ENCODE measurements at places on chromosomes 7 and 10. TPM values are rescaled to one million over a fixed set of nuclear protein-coding genes. Genes with fewer than 3 reads are reported as not detected.

C7orf57 gene
- 0.90 TPM for total RNA-seq

ZNF33B gene
- total RNA-seq, result 6.4 TPM

TRA2A gene
- 75.4 TPM for total RNA-seq

SLC13A1 gene
- total RNA-seq, result not detected

TMEM209 gene
- total RNA-seq, result 35.9 TPM

HELLS gene
- total RNA-seq, result 141 TPM

GRM8 gene
- total RNA-seq, result not detected

ASAH2 gene
- total RNA-seq, result 3.3 TPM

- peak; percentile 24 for DNase-seq
Measured at GRCh38 chr7:133253519-133253875, 619 bp downstream of the EXOC4 start.

- DNase-seq, result peak; percentile 8
Measured at GRCh38 chr10:47031211-47031900, 120.1 kb downstream of the PTPN20 start.

DNA sequence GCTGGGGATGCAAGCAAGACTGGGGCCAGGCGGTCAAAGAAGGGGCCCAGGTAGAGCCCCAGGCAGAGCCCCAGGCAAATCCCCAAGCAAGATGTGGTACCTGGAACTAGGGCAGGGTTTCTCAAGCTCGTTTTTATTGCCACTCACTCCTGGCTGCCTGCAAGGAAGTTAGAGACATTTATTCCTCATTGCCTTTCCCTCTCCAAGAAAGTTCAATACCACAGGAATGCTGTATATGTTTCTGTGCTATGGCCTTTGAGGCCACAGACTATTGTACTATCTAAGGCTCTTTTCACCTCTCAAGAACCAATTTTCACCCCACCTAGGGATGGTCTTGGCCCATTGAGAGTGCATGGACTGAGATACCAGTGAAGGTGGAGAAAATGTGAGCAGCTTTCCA lies 71.3 kb downstream of the TACC2 start:
- no peak for DNase-seq

- DNase-seq, result no peak
Measured at GRCh38 chr10:35876248-35876647, 234.2 kb upstream of the FZD8 start.

DNA sequence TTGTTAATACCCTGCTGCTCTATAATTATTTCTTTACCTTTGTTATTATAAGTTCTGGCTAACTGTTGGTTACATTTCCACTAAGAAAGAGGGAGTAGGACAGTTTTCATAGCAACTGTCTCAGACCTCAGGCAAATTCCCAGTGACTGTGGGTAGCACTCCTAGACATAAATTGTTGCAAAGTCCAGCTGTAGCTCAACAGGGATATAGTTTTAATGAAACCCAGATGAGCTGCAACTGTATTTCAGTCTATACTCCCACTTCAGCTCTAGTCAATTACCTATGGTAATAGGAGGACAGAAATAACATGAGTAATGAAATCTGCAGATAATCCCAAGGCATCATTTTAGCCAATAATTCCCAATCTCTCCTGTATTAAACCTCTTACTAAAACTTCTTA lies 103.0 kb upstream of the SEMA3A start:
- DNase-seq, result no peak

GRCh38 chr10:77321838-77322237 lies 315.8 kb downstream of the KCNMA1 start:
- no peak for DNase-seq

- no peak for DNase-seq
Measured at GRCh38 chr7:31074403-31075085, 22.4 kb downstream of the ADCYAP1R1 start.

- DNase-seq, result no peak
Measured at GRCh38 chr10:35638101-35638500, 4.0 kb downstream of the FZD8 start.

DNA sequence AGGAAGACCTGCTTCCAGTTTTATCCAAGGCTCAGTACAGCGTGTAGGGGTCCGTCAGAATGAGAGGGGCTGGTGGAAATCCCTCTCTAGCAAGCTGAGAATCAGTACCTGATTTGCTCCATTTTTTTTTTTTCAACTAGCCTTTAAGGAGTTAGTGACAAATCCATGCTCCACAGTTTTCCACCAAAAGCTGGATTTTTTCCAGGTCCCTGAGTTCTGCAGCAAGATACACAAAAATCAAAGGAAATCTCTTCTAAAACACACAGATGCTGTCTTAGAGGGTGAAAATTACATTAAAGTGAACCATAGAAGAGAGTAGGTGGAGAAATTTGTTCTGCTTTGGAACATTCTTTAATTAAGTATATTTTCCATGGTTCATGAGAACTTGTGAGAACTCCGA lies 30.4 kb downstream of the MDFIC start:
- no peak for DNase-seq

- DNase-seq, result no peak
Measured at GRCh38 chr7:138919911-138920310, 61.3 kb downstream of the KIAA1549 start.

- no peak for DNase-seq
Measured at GRCh38 chr7:28225576-28225975, 45.0 kb upstream of the JAZF1 start.

DNA sequence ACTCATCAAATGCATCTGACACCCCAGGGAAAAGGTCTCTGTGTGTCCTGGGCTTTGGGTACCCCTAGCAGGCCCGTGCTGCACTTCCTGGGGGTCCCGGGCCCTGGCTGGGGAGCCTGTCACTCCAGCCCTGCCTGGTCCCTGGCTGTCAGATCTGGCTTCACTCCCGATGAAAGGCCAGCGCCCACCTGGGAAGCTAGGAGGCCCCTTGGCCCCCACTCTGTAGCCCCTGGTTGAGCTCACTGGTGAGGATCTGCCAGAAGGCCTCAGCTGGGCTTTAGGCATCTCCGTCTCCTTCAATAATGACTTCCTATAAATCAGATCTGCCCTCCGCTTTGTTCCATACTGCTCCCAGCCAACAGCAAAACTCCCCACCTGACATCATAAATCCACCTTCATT lies 64.0 kb downstream of the GOLGA7B start:
- no peak for DNase-seq

GRCh38 chr10:74047871-74048270 lies 50.0 kb downstream of the VCL start:
- no peak for DNase-seq

DNA sequence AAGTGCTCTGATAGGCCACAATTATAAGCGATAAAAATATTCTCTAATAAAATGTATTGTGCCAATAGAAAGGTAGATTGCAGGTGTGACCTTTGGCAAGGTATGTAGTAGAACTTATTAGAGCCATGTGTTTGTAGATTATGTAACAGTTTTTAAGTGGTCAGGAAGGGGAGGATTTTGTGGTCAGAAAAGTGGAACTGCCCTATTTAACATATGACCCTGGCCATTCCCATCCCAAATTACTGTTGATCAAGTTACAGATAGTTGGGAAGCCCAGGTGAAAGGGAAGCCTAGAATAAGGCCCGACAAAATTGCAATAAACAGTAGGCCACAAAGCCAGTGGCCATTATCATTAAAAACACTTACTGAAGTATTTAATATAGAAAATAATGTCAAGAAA lies 89.2 kb downstream of the SPAG6 start:
- DNase-seq, result no peak

- no peak for DNase-seq
Measured at GRCh38 chr7:152338561-152338960, 97.2 kb downstream of the KMT2C start.

DNA sequence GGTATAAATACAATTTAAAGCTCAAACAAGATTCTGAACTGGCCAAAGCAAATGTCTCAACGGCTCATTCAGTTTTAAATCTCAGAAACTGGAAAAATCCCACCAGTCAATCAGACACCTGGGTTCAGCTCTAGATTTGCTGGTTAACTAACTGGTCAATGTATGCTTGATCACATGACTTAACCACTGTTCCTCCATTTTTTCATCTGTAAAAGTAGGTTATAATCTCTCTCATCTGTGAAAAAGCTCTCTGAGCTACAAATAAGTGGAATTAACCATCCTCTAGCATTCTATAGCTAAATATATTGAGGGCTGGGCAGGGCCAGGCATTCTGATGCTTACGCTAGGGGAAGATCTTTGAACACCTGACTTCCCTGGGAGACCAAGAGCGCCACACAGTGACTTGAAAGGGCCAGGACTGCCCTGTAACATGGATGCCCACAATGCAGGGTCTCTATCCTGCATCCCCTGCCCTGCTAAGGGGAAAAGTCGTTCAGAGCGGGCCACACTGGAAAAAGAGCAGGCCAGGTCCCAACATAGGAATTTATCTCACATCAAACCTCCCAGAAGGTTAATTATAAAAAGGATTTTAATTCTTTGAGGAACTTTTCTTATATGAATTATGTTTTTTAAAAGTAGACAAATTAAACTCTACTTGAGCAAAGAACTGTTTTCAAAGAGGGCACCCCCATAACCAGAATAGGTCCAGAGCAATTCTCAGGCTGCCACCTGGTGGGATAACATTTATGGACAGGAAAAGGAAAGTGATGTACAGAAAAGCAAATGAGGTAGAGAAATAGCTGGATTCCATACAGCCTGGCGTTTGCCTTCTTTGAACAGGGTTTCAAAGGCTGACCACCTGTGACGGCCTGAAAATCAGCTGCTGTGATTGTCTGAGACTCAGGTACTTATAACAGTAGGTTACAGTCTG lies 1.8 kb downstream of the RP9 start:
- peak; percentile 52 for DNase-seq

GRCh38 chr7:73623798-73624668 lies at the start of gene MLXIPL:
Gene MLXIPL (minus strand): TSS chr7:73624522. CDS start chr7:73624492, 30 bp downstream.
- DNase-seq, result peak; percentile 74

DNA sequence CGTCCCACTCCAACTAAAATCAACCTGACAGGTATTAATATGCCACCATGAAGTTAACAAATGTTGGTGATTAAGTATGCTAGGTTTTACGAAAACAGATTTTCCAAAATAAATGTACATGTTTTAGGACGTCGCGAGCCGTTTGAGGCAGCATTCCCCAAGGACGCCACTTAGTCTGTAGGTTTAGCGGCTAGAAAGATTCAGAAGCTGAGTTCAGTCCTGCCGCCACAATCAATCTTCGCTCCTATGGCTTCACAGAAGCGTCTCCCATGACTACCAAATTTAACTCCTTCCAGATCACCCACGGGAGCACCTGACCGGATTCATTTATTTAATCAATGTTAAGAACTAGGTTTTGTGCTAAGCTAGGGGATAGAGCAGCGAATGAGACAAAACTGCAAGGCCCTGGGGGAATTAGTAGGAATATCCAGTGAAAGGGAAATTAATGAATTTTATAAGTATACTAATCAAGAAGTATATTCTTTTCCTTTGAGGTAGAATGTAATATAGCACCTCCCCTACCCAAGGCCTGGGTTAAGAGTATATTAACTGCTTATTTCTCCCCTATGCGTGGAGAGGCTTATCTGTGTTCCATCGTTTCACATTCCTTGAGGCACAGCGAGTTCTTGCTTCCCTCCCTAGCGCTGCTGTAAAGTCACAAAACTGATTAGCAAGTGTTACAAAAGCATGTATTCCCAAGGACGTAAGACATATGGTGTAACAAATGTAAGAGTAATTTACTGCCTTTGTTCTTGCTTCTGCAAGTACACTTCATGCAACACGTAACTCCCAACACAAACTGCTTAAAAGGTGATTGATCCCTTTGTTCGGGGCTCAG lies 994 bp upstream of the CYP51A1 start:
- peak; percentile 30 for DNase-seq

DNA sequence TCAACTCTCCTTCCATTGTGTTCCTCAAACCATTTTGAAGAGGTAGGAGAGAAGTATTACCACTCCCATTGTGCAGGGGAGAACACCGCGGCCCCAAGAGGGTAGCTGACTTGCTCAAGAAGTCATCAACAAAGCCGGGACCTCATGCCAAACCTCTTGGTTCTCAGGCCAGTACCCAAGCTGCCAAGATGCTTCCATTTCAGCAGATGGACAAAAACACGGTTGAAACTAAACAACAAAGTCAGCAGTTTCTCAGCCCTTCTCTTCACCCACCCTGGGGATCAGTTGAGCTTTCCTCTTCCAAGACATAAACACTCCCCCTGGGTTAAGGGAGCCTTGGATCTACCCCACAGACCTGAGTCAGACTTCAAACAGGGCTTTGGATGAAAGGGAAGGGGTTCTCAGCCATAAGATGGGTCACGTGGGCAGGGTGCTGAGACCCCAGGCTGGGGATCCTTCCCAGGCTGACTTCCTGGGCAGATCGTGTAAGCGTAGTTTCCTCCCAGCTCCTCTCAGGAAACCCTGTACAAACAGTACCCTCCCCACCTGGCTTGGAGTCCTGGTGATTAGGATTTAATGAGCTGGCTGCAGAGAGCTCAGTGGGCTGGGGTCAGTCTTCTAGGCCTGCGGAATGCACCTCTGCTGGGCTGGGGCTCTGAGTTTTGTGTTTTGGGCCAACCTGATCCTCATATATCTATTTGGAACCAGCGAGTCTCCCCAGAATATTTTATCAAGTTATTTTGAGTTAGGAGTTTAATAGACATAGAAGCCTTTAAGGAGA lies 27.3 kb downstream of the EMX2 start:
- no peak for DNase-seq

GRCh38 chr7:21368317-21368716 lies 59.6 kb upstream of the SP4 start:
- no peak for DNase-seq

- DNase-seq, result peak; percentile 81
Measured at GRCh38 chr7:114825423-114825951, 96.4 kb upstream of the MDFIC start.

GRCh38 chr7:117277576-117277975 lies 45.3 kb downstream of the WNT2 start:
- DNase-seq, result no peak

DNA sequence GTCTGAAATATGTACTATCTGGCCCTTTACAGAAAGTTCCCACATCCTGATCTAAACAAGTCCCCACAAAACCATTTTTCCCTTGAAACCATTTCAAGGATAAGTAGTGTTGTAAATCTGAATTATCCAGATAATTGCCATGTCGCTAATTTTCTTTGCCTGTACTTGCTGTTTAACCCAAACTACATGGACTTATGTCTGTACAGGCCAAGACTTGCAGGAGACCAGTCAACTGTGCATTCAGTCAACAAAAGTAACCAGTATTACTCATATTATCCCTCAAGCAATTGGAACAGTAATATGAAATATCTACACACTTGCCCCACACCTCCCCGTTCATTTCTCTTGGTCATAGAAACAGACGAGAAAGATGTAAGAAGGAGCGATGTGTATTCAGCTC lies 347.8 kb upstream of the NFE2L3 start:
- no peak for DNase-seq

GRCh38 chr7:67343572-67343971 lies 346.9 kb downstream of the TYW1 start:
- DNase-seq, result no peak

DNA sequence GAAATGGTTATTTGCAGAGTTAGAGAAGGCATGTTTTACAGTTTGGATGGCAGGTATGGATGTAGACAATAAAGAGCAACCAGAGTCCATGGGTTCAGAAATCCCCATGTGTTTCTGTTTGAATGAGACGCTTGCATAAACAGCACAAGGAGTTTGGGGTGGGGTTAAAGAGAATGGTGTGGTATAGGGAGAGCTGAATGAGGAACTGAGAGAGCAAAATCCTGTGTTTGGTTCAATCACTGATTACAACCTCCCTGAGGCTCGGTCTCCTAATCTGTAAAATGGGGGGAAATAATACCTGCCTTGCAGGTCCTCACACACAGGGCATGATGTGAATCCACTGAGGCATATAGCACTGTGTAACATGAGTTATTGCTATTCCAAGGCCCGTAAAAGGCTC lies 23.7 kb downstream of the CAV1 start:
- DNase-seq, result no peak
